ENCODE measurements at places on chromosomes 16 and 17.

DNA sequence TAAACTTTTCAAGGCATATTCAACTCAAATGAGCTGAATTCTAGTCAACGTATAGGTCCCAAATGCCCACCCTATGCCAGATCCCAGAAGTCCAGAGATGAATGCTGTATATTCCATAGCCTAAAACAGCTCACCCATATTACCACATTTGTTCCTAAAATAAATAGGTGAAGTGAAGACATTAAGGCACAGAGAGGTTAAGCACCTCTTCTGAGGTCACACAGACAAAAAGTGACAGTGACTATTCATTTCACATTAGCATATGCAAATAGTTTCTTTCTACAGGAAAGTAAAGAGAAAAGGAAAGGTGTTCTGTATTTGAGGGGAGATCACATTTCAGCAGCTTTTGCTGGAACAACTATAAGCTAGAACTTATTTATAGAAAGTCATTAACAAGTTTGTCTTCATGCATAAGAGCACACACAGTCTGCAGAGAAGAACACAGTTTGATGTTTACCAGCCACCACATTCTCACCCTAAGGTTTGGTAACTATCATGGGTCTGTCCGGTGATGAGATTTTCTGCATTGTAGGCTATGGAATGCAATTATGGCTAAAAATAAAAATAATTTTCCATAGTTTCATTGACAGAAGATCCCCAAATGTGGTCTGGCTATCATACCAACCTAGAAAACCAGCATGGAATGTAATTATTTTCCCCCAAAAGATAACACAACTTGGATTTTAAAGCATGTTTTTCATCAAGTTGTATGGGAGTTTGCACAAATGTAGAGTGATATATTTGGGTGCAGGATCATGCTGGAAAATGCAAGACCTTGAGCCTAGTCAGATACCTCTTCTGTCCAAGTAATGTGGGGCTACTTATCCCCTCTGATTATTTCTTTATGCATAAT lies 402.1 kb downstream of the UTP18 start:
- DNase-seq: no peak

GRCh38 chr16:85306071-85306792 lies 194.0 kb upstream of the CIBAR2 start:
- DNase-seq: peak; percentile 94

DNA sequence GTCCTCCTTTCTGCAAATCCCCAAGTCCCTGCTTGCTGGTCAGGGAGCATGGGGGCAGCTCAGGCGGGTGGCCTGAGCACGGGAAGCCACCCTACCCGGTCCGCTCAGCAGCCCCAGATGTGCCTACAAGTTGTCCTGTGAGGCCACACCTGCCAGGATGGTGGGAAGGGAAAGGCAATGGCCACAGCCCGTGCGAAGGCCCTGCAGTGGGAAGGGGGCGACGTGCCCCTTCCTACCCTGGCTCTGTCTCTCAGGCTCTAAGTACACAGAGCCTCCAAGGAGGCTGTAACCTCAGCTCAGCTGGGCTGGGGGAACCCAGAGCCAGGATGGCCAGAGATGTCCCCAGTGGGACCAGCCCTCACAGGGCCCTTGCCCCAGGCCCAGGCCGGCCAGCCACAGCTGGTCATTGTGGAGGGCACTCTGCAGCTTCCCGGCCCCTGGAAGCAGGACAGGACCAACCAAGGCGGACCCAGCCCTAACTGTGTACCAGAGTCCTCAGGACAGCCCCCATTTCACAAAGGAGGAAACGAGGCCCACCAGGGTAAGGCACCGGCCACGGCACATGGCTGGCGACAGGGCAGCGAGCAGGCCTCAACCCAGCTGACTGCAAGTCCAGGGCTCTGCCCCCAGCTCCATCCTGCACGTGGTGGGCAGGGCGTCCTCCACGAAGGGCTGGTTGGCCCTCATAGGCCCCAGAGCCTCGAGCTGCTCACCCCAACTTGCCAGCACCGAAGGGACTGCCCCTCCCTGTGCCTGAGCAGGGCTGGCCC lies 82.3 kb downstream of the RTN4RL1 start:
- DNase-seq: no peak

DNA sequence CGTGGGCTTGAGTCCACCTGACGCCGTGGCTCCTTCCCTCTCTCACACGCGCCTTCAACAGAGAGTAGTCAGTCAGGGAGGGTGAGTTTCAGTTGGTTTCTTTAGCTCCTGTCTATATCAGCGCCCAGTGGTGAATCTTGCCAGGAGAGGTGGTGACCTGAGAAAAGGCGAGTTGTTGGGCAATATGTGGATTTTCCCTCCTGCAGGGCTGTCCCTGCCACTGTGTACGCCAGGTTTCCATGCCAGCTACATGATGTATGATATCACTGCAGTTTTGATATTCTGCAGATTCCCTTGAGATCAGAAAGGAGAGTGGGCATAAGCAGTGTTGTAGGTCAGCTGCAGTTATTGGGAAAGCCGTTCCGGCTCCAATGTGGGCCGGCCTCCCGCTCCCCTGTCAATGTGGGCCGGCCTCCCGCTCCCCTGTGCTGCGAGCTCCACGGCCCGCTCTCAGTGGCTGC lies 31.4 kb downstream of the BANP start:
- no peak for DNase-seq

DNA sequence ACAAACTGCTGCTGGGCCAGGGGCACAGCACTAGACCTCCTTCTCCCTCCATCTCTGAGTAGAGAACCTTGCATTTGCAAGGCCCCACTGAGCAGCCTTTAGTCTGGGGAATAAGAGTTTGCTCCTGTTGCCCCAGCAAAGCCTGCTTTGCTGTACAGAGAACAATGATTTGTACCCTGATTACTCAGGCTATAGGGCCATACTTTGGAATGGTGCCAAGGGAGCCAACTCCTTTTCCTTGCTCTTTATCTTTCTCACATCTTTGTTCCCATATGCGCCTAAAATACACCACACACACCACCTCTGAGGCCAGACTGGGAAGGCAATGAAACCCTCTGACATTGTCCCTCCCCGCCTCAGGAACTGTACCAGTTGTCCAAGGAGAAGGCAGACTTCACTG lies 21.2 kb downstream of the LIG3 start:
- no peak for DNase-seq

- no peak for DNase-seq
Observed at GRCh38 chr17:61314368-61315078, 85.1 kb upstream of the TBX2 start.

- no peak for DNase-seq
Observed at GRCh38 chr17:19278729-19279128, 41.6 kb downstream of the EPN2 start.

DNA sequence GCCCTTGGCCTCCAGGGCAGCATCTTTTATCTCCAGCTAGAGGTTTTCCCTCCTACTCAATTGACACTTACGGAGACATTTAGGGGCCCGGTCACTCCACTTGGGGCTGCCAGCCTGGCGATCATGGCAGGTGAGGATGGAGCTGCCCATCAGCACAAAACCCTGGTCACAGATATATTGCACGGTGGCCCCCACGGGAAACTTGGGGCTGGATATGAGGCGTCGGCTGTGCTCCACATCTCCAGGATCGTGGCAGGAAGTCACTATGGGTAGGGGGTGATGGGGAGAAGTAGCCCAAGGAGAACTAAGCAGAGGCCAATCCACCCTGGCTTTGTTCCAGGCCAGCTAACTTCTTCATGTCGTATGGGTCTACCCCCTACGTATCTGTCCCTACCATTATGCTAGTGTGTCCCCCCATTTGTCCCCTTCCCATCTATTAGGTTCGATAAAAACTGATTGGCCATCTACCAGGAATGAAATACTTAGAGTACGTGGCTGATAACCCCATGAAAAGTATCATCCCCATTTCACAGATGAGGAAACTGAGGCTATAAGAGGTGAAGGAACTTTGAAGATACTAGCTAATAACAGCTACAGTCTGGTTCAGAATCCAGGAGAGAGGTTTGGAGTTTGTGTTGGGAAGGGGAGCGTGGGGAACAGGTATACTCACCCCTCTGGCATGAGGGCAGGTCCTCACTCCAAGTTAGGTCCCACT lies 6.1 kb upstream of the PHF12 start:
- no peak for DNase-seq

DNA sequence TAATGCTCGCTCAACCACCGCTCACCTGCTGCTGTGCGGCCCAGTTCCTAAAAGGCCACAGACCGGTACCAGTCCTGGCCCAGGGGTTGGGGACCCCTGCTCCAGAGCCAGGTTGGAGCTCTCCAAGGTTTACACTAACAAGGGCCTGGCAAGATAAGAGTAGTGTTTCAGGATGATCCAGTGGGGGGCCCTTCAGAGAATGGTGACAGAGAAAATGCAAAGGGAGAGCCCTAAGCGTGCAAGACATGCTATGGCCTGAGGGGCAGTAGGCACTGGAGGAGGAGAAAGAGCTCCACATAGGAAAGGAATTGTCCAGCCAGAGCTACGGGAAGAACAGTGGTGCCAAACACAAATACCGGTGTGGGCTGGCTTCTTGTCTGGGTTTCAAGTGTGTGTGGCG lies 233.4 kb downstream of the STX8 start:
- no peak for DNase-seq

DNA sequence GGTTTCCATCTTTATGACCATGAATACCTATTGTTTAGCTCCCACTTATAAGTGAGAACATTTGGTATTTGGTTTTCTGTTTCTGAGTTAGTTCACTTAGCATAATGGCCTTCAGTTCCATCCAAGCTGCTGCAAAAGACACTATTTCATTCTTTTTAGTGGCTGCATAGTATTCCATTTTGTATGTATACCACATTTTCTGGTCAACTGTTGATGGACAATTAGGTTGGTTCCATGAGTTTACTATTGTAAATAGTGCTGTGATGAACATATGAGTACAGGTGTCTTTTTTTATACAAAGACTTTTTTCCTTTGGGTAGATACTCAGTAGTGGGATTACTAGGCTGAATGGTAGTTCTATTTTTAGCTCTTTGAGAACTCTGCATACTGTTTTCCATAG lies 87.8 kb upstream of the GOT2 start:
- no peak for DNase-seq

- no peak for DNase-seq
Observed at GRCh38 chr16:66476328-66477027, 49.4 kb downstream of the BEAN1 start.

GRCh38 chr16:814974-815373 lies 14.4 kb upstream of the GNG13 start:
- DNase-seq: no peak

- peak; percentile 10 for DNase-seq
Observed at GRCh38 chr16:72434159-72434558, 262.2 kb upstream of the PMFBP1 start.

- DNase-seq: peak; percentile 85
Observed at GRCh38 chr16:58425756-58426494, 33.7 kb downstream of the GINS3 start.

- no peak for DNase-seq
Observed at GRCh38 chr16:71775949-71776348, 32.7 kb downstream of the AP1G1 start.

DNA sequence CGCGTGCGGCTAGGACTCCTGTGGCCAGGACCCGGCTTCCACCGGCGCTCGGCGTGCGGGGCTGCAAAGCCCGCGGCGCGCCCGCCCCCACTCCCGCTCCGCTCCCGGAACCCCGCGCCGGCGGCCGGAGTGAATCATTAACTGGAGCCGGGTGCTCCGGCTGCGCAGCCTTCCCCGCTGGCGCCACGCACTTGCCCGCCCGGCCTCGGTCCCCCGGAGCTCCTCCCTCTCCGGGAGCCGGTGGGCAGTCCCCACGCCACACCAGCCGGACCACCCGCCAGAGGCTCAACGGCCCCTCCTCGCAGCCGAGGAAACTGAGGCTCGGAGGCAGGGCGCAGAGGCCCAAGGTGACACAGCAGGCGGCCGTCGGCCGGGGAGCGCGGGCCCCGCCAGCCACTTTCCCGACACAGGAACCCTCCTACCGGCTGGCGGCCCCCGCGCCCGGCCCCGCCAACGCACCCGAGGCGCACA lies 580 bp downstream of the BCAR1 start:
- DNase-seq: no peak

DNA sequence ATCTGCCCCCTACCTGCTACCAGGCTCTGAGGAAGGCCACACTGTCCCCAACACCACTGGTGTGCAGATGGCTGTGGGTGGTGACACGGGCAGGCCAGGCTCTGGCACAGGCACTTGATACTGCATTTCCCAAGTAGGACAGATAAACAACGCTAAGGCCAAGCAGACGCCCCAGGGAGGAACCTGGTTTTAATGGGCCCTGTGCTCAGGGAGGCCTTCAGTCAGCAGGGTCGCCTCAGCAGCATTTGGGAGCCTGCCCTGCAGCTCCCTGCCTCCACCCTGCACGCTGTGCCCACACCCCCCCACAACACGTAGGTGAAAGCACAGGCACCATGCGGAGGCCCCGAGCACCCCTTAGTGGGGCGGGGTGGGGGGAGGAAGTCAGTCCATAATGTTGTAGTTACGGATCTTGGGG lies 3.3 kb upstream of the FASN start:
- no peak for DNase-seq

- DNase-seq: no peak
Observed at GRCh38 chr16:21071741-21072140, 78.9 kb downstream of the DNAH3 start.

DNA sequence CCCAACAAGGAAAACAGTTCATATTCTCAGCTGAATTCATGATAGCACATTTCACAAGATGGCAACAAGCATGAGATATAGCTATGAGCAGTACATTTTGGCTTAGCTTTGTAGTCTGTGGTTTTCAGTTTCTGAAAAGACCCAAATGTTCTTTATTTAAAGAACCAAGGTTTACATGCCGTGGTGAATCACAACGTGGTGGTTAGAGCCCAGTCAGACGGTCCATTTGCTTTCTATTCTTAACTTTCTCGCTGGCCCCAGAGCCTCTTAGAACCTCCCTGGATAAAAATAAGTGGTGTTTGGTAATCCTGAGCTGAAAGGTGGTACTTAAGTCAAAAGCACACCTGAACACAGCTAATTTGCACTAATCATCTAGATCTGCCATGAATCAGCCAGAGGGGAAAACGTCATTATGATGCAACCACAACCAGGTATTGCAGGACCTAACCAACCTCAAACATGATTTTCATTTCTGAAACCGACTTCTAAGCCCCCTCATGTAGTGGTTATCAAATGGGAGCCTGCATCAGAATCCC lies 18.6 kb upstream of the HAPSTR1 start:
- no peak for DNase-seq

- peak; percentile 52 for DNase-seq
Observed at GRCh38 chr17:77325577-77326075, 184.9 kb downstream of the SEC14L1 start.

GRCh38 chr17:82937411-82938371 lies 97.9 kb upstream of the ZNF750 start:
- DNase-seq: no peak

DNA sequence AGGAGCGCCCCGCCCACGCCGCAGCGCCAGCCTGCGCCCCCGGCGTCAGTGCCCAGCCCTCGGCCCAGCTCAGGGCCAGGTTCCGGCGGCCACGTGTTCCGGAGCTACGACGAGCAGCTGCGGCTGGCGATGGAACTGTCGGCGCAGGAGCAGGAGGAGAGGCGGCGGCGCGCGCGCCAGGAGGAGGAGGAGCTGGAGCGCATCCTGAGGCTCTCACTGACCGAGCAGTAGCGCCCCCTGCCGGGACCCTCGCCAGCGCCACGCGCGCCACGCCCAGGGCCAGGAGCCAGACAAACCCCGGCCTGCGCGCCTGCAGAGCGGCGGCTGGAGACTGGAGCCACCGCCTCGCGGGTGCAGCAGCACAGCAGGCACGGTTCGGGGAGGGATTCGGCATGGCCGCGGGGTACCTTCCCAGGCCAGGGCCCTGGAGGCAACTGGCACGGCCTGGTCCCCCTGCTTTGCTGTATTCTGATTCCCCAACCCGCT lies 9.3 kb downstream of the CORO6 start:
- DNase-seq: peak; percentile 95
